ENCODE measurements at places on chromosomes 11 and 22.

DNA sequence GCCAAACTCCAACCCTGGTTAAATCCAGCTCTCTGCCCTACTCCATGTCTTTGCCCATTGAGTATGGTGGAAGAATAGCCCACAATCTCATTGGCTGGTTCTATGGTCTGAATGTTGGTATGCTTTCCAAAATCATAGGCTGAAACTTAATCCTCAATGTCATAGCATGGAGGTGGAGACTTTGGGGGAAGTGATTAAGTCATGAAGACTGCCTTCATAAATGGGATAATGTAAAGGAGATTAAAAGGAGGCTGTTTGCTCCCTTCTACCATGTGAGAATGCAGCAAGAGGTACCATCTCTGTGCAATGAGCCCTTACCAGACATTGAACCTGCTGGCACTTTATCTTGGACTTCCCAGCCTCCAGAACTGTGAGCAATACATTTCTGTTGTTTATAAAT, 54.4 kb upstream of the FDX1 start:
- no peak for DNase-seq

GRCh38 chr22:20464096-20464614, 26.5 kb upstream of the SCARF2 start:
- no peak for DNase-seq

GRCh38 chr11:18364495-18365073, 29.8 kb upstream of the LDHA start:
- no peak for DNase-seq

DNA sequence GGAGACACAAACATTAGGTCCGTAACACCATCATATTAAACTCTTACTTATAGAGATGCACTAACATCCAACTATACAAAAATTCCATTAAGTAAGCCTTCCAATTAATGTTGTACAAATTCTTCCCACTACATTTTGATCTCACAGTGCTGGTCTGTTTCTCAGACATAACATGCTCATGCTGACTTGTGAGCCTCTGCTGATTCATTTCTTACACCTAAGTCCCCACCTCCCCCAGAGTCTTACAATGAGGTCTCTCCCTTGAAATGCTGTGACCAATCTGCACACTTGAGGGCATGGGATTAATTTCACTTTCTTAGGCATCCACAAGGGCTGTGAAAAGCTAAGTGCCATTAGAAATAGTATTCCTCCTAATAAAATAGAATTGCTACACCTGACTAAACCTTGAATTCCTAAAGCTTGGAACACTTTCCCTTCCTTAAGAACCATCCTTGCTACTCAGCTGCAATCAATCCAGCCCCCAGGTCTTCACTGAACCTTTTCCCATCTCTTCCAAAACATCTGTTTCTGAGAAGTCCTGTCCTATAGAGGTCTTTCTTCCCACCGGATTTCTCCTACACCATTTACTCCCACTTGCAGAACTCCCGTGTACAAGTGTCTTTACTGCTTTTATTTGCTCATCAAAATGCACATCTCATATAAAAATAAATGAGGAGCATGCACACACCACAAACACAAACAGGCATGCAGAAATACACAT, 2.0 kb downstream of the HBG1 start:
- DNase-seq: no peak

DNA sequence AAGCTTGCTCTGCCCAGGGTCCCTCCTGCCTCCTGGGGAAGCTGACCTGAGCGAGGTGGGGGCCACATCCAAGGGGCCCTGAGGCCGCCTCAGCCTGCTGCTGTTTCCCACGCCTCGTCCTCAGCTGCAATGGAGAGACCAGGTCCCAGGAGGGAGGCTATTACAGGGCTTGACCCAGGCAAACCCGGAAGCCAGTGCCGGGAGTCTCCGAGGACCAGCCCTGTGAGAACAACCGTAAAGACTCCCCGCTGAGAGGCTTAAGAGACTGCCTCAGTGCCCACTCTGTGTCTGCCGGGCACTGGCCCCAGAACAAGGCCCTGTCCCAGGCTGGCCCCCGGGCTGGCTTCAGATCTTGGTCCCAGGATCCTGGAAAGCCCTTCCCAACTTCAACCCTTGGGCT, 124.3 kb upstream of the FGF3 start:
- DNase-seq: no peak

DNA sequence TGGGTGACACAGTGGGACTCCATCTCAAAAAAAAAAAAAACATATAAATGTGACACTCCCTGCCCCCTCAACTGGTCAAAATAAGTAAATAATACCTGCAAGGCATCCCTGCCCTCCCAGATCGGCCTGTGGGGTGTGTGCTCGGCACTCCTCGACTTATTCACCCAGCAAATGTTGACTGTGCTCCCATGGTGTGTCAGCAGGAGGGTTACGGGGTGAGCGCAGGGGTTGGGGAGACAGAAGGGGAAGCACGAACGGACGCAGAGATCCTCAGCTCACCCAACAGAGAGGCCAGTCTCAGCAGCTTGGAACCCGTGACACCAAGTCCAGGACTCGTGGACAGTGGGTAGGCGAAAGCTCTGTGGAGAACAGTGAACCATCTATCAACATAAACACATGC, 1.6 kb upstream of the ADM2 start:
- DNase-seq: no peak

- DNase-seq: no peak
These were observed 57.8 kb downstream of the ELFN2 start for GRCh38 chr22:37369483-37369882.

- DNase-seq: no peak
These were observed 43.5 kb downstream of the PPFIA1 start for GRCh38 chr11:70313945-70314344.

DNA sequence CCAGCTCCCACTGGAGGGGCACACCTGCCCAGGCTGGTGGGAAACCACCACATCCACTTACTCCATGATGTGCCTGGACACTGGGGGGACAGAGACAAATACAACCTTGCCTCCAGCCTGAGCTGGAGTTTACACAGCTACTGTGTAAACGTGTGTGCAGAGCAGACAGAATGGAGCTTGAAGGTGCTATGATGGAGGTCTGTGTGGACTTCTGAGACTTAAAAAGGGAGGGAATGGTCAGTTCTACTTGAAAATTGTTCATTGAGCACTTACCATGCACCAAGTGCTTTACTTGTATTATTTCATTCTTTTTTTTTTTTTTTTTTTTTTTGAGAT, 11.2 kb downstream of the CDCA5 start:
- no peak for DNase-seq

DNA sequence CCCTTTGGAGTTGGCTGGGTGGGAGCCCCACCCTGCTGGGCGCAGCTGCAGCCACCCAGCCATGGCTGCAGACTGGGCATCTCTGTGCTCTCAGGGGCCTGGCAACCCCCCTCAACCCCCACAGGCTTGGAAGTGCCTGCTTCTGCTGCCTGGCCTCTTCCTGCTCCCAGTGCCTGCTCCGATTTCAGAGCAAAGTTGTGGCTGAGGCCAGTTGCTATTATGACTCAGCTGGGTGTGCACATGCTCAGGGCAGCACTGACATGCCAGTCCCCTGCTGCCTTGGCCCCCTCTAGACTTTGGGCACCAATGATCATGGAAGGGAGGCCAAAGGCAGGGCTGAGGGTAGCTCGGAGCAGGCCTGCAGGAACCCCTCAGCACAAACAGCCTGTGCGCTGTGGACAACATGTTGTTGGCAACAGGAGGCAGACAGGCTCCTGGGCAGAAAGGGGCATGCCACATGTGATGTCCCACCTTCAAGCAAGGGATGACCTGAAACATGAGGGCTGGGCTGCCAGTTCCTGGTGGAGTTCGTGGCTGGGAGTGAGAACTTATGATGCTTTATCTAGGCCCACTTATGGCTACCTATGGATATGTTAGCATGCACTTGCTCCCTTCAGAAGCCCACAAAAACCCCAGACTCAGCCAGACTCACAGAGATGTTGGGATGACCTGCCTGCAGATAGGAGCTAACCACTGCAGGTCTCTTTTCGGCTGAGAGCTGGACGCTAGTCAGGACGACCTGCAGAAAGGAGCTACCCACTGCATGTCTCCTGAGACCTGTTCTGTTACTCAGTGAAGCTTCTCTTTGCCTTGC, 96.4 kb upstream of the AMOTL1 start:
- DNase-seq: no peak

- DNase-seq: no peak
These were observed 385.1 kb downstream of the DCDC1 start for GRCh38 chr11:30984442-30984816.

GRCh38 chr11:61895046-61895717, 3.8 kb upstream of the FADS3 start:
- DNase-seq: no peak

GRCh38 chr22:49763138-49763537, 64.5 kb downstream of the BRD1 start:
- no peak for DNase-seq

DNA sequence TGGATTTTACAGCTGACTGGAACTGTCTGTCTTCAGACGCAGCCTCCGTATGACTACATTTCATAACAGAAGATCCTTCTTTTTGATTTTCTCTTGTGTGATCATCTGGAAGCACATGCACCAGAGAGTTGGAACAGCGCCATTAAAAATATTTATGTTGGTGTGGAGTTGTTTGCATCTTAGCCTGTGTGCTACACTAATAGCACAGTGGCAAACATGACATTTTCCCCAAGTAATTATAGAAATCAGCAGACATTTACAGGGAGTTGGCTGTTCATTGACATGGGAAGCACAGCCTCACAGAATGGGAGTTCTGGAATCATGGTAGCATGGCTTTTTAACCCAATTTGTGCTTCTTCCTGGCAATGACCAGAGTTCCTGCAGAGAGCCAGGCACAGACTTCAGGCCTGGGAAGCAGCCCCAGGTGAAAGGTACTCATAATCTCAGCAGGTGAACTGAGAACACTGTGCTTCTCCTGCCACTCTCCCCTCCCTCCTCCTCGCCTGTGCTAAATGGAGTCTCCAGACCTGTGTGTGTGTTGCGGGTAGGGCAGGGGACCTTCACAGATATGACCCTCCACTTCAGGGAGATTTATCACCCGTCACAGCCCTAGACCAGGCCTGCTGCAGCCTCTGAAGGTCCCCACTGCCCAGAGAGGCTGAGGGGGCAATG, 82.8 kb upstream of the PLET1 start:
- no peak for DNase-seq

GRCh38 chr11:121309688-121310087, 17.1 kb downstream of the SC5D start:
- DNase-seq: no peak

GRCh38 chr11:4699697-4700435, 2.2 kb upstream of the OR51E2 start:
- no peak for DNase-seq

DNA sequence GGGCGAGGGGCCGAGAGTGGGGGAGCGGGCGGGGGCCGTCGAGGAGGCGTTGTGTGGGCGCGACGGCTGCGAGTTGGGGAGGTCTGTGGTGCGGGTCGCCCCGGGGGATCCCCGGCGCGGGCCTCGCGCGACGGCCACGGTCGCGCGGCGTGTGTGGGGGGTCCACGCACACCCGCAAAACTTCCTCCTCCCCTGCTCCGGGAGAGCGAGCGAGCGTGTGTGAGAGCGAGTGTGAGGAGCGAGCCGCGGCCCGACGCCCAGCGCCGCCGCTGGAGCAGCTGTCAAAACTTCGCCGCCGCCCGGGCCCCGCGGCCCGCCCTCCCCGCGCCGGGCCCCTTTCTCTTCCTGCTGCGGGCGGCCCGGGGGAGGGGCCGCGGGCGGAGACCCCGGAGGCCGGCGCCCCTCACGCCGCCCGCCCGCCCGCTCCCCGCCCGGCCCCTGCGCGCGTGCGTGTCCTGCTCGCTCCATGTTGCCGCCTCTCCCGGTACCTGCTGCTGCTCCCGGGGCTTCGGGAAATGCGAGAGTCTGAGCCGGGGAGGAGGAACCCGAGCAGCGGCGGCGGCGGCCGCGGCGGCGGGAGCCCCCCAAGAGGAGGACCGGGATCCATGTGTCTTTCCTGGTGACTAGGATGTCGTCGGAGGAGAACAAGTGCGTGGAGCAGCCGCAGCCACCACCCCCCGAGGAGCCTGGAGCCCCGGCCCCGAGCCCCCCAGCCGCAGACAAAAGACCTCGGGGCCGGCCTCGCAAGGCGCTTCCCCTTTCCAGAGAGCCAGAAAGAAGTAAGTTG, 9.0 kb upstream of the CCT8L2 start:
- DNase-seq: no peak

DNA sequence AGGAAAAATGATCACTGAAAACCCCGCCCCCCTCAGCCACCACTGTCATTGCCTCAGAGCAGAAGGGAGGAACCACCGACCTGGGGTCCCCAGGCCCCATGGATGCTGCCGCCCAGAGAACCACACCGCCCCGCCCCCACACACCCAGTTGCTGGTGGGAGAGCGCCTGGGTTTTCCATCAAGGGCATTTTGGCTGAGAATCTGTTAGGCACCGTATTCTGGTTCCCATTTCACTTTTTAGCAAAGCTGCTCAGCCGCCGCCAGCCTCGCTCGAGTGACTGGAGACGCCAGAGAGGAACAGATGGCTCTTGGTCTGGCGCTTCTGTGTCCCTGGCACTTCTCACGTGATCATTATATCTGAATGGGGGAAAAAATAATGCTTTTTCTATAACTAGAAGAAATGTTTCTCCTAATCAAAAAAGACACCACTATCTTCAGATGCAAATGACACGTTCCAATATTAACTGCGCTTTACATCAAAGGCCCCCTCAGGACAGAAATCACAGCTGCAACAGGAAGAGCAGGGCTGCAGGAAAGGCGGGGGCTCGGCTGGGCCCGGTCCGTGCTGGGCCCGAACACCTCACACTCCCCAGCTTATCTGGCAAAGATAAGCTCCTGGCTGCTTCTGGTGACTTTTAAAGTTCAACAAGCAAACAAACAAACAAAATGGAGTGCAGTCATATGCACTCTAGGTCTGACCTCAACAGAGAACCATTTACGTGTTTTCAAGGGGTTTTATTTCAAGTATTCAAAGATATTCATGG, 149.8 kb downstream of the MPPED1 start:
- DNase-seq: peak; percentile 18

DNA sequence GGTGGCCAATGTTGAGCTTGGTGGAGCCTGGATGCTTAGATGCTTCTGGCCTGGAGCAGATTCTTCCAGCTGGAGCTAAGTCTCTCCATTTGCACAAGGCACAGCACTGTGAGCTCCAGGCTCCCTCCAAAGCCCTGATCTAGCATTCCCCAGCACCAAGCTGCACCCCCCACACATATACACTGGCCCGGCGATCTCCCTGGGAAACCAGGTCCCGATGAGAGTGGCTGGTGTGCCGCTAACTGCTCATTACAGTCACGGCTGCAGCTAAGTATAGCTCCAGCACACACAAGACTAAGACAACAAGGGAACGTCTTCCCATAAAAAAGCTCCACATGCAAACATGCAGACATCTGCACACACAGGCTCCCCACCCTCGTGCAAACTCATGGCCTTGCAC, 17.6 kb downstream of the KCNC1 start:
- DNase-seq: no peak

DNA sequence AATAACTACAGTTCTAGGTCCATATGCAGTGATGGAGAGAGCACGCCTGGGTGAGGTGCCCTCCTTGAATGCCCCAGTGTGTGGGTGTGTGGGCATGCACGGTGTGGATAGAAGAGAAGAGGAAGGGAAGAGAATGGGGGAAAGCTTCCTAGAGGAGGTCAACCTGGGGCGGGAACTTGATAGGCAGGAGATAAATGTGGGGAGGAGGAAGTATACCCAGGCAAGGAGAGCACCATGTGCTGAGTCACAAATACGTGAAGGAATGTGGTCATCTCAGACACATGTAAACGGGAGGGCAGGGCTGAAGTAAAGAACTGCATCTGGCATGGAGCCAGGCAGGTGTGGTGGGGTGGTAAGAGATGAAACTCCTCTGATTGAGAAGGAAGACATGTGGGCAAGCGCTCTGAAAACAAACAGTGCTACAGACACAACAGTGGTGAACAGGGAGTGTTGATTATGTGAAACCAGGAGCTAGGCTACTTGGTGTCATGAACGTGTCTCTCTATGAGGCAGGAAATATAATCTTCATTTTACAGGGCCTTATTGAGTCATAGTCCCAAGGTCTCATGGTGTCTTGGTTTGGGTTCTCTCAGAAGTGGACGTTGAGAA, 61.5 kb upstream of the EED start:
- no peak for DNase-seq
